ENCODE measurements at places on chromosomes 7 and 10. TPM values are rescaled to one million over a fixed set of nuclear protein-coding genes. Genes with fewer than 3 reads are reported as not detected.

The SUN3 gene
- total RNA-seq, result not detected

The NAT16 gene
- not detected for total RNA-seq

The ATRNL1 gene
- total RNA-seq, result not detected

The NRG3 gene
- total RNA-seq, result not detected

GRCh38 chr7:102024769-102025391, 207.5 kb downstream of the CUX1 start:
- DNase-seq, result no peak

DNA sequence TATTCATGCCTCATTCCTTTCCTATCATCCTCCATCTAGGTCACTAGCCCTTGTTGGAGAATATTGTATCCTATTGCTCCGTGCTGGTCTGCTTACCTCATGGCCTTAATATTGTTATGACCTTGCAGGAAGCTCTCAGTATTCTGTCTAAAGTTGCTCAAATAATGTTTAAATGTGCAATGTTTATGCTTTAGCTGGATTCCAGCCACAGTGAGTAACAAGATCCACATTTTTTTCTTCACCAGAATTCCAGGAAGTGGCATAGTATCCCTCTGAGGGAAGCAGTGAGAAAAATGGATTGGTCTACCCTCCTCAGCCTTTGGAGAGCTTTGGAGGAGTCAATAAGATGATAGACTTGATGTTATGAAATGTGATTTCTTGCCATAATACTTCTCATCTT, 402.6 kb downstream of the NRG3 start:
- no peak for DNase-seq

DNA sequence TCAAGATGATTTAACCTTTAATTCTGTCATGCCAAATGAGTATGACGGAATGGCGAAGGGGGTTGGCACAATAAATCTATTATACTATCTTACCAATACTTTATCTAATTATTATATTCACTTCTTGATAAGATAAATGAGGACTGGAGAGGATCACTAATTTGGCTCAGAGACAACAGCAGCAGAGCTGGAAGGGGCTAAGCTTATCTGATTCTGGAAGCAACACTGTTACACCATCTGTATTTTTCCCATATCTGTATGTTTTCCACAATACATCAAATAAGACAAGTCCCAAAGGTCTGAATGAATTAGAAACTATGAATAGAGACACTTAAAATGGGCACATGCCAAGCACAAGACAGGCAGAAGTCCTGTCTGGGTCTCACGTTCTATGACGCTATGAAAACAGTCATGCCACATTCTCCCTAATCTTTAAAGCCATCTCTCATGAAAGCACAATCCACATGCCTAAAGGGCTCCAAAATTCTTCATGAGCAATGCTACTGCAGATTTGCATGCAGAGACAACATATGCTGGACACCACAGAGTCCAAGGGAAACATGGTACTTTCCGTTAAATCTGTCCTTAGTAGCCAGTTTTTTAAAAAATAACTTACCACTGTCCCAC, 88.3 kb downstream of the SLC25A13 start:
- DNase-seq, result no peak

GRCh38 chr10:24331457-24331856, 122.5 kb downstream of the KIAA1217 start:
- no peak for DNase-seq

DNA sequence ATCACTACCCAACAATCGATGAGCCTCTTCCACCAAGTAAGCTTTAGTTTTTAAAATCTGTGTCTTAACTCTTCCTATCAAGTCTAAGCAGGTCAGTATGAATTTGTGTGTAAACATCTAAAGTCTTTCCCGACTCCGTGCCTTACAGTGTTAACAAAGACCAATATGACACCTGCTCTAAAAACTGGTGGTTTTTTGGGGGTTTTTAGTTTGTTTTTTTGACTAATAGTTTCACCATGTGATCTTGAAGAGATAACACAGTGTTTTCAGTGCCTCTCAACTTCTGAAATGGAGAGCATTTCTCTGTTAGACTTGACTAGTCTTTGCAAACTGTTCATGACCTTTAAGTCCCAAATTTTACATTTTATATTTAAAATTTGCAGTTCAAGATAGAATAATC, 132.0 kb upstream of the STK17A start:
- no peak for DNase-seq

GRCh38 chr10:127698886-127699285, 38.1 kb upstream of the FOXI2 start:
- DNase-seq, result no peak

Data from activated naive CD4-positive, alpha-beta T cell treated with anti-CD3 and anti-CD28 coated beads, Interleukin-2, amount 50 U/mL, for 72 hours (primary cell).